Muscle of leg (tissue), 16 donors: ENCODE measurements at places on chromosomes 13 and 19. TPM values are rescaled to one million over a fixed set of nuclear protein-coding genes. Genes with fewer than 3 reads are reported as not detected.

The ZNF525 gene
- total RNA-seq = 12.3 TPM

GRCh38 chr13:100409132-100409531, 179.5 kb downstream of the GGACT start:
- no peak for DNase-seq

DNA sequence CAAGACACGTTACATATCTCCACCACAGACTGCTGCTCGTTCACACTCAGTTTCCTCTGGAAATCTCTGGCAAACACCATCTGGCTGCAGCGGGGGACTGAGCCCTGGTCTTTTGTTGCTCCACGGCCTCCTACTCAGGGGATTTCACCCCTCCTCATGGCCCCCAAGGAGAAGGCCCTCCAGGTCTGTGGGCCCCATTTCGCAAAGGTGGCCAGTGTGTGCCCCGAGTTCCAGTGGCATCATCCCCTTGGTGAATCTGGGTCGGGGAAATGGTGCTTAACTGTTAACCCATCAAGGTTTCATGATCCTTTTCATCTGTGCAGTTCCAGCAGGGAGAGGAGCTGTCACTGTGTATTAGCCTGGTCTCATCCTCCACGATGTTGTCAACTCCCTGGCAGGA, 235.4 kb upstream of the MAB21L1 start:
- DNase-seq = no peak

DNA sequence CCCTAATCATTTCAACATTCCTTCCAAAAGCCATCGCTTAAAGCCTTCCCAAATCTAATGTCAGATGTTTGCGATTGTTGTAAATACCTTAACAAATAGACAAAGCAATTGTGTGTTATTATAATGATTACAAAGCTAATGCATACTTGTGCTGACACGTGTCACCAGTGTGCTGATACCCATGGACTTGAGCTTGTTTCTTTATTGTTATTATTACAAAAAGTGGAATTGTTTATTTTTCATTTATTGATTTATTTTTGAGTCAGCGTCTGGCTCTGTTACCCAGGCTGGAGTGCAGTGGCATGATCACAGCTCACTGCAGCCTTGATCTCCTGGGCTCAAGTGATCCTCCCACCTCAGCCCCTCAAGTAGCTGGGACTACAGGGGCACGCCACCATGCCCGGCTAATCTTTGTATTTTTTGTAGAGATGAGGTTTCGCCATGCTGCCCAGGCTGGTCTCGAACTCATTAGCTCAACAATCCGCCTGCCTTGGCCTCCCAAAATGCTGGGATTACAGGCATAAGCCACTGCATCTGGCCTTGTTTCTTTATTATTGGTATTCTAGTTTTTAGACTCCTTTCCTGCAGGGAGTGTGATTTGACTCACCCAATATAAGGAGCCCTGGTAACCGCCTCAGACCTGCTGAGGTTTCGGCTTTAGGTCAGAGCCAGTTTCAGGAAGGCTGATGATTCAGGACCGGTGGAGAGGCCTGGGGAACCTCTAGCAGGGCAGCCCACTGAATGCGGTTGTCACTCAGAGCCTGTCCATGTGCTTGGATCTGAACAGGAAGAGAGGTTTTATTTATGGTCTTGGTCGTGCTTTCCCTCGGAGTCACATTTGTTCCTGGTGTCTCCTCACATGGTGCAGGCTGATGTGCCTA, 2.1 kb upstream of the FBXO17 start:
- DNase-seq = peak; percentile 13

DNA sequence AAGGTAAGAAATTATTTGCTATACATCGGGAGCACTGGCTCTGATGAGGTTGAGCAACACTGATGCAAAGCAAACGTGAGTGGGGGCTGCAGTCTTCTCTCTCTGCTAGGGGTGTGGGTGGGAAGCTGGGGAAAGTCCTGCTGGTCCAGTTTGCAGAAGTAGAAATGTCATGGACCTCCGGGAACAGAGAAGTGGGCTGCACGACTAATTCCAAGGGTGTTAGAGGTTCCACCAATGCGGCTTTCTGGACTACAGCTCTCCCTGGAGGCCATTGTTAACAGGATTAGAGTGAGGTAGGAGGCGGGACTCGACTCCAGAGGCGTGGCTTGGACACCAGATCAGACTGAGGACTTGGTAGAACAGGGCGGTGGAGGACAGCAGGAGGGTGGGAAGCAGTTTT, 5.7 kb upstream of the FBXO27 start:
- DNase-seq = no peak

The ELANE gene
- 0.22 TPM for total RNA-seq
